ENCODE measurements at places on chromosomes 4 and X.

DNA sequence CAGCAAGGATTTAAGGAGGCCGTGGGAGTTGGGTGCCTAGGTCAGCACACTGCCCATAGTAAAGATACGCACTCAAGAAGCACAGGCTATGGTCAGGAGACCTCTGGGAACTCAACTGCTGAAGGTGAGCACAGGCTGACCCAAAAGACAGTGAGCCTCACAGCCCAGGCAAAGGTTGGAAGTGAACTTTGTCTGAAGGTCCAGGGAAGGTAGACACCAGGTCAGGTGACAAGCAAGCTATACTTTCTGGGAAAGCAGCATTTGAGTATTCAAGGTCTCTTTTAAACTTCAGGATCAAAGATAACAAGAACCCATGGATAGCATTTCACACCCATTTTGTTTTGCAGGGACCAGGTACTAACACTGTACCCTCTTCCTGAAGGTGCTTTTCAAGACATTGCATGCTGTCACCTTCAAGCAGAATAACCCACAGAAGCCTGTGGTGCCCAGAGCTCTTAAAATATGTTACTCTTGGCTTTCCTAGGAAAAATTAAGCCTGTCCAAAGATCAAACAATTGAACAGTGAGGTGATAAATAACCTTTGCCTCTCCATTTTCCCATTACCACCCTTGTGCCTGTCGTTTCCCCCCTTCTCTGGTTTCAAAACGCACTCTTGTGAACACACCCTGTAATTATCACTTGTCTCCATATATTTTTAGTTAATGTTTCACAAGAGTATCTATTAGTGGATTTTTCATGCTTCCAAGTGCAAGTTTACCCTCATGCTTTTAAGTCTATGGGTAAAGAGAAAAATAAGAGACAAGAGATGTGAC, 3.4 kb upstream of the S100G start:
- no peak for DNase-seq

- DNase-seq, result no peak
Measured at GRCh38 chr4:61545902-61546480, 345.9 kb downstream of the ADGRL3 start.

DNA sequence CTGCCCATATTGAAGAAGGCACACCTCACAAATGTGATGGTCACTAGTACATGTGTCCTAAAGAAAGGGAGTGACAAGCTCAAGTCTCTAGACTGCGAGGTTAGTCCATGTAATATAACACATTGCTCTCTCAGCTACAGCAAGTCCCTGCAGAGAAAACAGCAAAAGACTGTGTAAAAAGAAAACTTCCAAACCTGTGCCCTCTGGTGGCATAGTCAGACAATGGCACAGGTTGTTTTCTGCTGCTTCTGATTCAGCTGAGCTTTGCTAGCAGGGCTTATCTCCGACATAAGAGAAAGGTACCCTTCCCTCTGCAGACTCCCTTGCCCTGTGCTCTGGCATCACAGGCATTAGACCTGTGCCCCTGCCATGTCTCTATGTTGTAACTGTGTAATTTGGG, 1.4 kb upstream of the SERPINA7 start:
- no peak for DNase-seq

- no peak for DNase-seq
Measured at GRCh38 chr4:148081267-148081666, 349.4 kb downstream of the ARHGAP10 start.

- peak; percentile 81 for DNase-seq
Measured at GRCh38 chr4:102399021-102399420, 53.7 kb upstream of the SLC39A8 start.

GRCh38 chr4:37604461-37604860, 81.7 kb downstream of the RELL1 start:
- DNase-seq, result peak; percentile 86

DNA sequence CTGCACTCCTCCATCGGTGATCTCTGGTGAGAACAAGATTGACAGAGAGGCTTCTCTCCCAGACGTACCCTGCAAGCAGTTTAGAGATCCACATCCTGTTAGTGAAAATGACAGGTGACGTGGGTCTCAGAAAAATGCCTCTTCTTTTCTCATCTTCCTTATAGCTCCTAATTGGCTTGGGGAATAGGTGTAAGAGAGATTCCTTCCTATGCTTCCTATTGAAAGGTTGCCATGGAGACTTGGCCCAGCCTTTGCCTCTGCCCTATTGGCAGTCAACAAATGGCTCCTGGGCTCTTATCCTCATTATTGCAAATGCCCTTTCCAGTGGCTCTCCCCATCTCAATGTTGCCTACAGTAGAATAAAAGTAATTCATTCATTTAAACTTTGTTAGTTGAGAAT, 26.5 kb upstream of the DGKK start:
- no peak for DNase-seq

DNA sequence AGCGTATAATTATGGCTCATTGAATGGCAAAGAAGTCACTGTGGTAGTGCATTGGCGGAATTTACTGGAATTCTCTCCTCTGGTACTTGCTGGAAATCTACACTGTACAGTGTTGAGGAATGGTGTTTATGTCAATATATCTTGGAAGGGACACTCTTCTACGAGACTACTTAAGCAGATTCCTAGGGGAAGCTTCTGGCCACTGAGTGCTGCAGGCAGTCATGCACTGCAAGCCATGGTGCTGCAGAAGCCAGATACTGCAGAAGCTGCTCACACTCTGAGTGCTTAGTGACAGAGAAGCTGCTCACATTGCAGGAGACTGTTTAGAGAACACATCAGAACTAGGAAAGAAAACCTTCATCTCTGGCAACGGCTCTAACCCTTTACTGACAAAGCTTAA, 725.0 kb downstream of the CCSER1 start:
- no peak for DNase-seq

- no peak for DNase-seq
Measured at GRCh38 chr4:11632025-11632424, 203.3 kb upstream of the HS3ST1 start.

Data from inflammatory macrophage treated with lipopolysaccharide for 1 hour (primary cell).